CD4-positive, alpha-beta T cell treated with Interleukin-4 for 4 hours (primary cell): ENCODE measurements at places on chromosomes 12 and 14.
A peak's percentile ranks its signal among the peaks of the same experiment; 100 is the strongest.

DNA sequence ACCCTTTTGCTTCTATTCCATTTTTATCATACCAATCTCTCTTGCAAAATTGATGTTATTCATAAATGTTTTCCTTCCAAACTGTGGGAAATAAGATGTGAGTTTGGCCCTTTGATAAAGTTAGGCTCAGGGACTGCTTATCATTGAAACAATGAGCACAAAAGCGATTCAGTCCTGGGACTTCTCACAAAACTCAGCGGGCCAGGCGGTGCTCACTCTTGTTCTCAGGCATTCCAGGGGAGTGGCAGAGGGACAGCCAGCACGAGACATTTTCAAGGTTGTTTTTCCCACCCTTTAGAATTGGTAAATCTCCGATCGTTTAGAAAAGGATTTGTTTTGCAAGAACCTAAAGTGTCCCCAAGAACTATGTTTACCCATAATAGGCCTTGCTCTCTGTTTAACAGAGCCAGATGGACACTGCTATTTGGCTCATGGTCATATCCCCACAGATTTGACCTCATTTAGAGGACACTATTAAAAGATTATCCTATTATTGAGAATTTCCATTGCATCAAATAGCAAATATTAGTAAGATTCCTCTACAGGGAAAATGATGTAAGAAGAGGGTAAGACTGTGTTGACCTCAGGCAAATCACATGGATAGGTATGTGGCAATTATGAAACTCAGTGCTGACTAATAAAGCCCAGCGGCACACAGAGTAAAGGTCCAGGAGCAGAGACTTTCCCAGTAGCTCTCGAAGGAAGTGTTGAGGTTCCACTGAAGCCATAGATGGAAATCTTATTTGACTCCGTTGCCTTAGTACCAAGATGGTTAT lies 102.7 kb upstream of the USP44 start:
- DNase-seq: no peak

- no peak for DNase-seq
Measured at GRCh38 chr14:100143934-100144333, 15.5 kb downstream of the DEGS2 start.

GRCh38 chr12:94516985-94517384 lies 57.3 kb upstream of the CEP83 start:
- DNase-seq: no peak

GRCh38 chr12:82852529-82852928 lies 165.8 kb downstream of the TMTC2 start:
- DNase-seq: no peak

DNA sequence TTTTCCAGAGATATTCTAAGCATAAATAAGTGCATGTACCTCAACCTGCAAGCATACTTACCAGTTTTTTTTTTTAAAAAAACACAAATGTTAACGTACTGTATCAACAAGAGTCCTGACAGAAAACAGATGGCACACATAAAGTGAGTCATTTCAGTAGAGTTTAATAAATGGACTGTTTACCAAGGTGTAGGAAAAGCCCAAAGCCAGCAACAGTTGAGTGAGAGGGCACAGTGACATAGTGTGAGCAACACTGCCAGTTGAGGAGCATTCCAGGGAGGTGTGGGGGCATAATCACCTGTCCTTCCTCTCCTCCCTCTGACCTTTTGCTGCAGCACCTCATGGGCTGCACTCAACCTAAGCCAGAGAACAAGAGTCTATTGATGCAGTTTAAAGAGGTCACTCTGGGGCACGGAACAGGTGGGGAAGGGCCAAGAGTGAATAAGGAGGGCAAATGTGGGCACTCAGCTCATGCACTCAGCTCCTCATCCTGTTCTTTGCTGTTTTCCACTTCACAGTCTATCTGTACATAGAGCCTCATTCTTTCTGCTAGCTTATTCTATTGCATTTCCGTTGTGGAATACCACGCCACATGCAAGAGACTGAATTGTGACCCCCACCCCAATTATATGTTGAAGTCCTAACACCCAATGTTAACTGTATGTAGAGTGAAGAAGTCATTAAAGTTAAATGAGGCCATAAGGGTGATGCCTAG lies 29.3 kb downstream of the DHRS2 start:
- DNase-seq: no peak

GRCh38 chr14:68815298-68816182 lies 22.7 kb upstream of the ZFP36L1 start:
- DNase-seq: peak; percentile 37

DNA sequence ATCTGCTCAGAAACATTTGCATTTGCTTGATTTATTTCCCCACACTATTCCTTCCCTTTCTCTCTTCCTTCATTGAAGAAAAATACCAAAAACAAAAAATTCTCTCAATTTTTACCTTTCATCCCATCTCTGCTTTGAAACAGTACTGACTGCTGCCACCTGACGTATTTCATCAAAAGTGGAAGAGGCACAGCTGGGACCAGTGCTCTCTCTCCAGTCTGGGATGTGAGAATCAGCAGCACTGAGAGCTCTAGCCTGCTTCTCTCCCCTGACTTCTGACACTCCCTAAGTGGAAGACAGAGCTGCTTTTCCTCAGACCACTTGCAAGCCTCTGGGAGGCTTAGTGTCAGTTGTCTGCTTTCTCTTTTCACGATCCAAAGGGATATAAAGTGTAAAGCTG lies 36.9 kb downstream of the TTLL5 start:
- DNase-seq: no peak

DNA sequence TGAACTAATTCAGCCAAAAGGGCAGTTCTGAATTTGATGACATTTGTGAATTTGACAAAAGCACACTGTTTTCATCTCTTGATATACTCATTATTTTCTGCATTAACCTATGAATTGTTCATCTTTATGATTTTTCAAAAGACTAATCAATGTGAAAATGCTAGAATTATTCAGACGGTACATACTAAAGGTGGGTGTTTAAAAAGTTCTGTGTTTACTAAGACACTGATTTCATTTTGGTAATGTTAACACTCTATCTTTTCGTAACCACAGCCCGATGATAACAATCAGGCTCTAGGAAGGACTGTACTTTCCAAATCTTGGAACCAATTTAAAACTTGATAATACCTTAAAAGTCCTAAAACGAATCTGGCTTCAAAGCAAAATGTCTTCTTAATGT lies 9.4 kb downstream of the AKAP5 start:
- no peak for DNase-seq

GRCh38 chr12:43501703-43502102 lies 50.3 kb downstream of the ADAMTS20 start:
- no peak for DNase-seq

- no peak for DNase-seq
Measured at GRCh38 chr14:75496755-75497154, 25.5 kb upstream of the BATF start.

DNA sequence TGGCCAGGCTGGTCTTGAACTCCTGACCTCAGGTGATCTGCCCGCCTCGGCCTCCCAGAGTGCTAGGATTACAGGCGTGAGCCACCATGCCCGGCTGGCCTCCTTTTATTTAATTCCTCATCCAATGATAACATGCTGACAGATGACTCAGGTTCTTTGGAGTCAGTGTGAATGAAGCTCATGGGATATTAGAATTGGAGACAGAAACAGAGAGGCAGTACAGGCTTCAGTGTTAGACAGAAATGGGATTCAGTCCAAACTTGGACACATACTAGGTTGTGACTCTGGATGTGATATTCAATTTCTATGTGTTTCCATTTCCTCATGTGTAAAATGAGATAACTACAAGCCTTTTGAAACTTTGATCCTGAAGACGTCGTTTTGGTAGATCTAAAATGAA lies 47.3 kb downstream of the PDE3A start:
- no peak for DNase-seq

DNA sequence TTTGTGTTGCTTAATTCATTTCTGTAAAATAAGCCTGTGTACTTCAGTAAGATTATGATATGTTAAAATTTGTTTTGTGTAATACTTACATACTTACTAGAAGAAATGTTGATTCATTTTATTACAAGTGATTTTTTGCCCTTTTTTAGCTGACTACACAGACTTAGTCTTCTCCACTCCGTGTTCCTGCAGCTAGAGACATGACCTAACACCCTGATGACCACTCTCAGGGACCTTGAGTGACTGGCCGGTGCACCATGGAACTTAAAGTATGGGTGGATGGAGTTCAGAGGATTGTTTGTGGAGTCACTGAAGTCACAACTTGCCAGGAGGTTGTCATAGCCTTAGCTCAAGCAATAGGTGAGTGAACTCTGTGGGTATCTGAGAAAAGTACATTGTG lies 69.8 kb downstream of the BHLHE41 start:
- no peak for DNase-seq

DNA sequence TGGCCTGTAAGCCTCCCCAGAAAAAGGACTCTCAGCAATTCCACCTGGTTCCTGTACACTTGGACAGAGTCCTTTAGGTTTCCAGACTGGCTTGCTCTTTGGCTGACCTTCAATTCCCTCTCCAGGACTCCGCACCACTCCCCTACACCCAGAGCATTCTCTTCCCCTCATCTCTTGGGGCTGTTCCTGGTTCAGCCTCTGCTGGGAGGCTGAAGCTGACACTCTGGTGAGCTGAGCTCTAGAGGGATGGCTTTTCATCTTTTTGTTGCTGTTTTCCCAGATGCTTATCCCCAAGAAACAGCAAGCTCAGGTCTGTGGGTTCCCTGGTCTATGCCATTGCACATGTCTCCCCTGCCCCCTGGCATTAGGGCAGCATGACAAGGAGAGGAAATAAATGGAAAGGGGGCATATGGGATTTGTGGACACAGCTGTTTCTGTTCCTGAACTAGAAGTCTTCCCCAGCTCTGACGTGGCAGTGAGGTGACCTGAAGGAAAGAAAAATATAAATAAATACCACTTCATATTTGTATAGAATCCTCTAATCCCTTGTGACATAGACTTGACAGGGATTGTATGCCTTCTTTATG lies 1.3 kb downstream of the RNASE7 start:
- no peak for DNase-seq

GRCh38 chr12:125983094-125983783 lies 918.0 kb downstream of the AACS start:
- no peak for DNase-seq

DNA sequence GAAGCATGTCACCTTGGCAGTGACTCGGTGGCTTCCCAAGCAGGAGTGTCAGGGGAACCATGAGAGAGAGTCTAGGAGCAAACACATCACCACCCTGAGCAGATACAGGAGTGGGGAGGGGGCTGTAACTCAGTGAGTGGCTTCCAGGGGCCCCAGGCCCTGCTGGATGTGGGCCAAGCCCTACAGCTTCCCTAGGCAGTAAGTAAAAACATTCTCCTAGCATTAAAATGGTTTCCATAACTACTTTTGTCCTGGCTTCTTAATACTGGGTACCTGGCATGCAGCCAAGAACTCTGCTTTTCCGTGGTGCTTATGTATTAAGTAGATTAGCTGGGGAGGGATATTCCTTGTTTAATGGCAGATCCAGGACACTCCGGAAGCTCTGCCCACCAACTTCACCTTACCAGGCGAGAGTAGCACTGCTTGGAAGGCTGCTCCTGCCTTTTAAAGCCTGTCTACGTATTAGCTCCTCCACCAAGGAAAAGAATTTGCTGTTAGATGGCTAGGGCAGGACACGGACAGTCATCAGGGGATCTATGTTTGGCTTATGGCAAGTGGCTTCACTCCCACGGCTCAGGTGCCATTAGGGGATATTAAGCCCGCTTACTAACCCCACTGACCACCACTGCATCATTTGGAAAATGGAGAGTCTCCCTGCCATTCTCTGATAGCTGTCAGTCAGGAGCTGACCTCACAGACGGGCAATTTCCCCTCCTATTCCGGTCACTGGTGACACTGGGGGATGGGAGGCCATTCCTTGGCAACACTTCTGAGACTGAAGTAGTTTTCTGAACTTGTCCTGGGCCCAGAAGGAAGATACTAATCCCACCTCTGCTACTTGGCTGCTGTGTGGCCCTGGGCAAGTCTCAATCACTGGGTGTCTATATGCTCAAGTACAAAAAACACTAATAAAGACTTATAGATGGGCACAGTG lies 22.8 kb downstream of the OTUB2 start:
- DNase-seq: no peak

GRCh38 chr12:129610601-129611120 lies 293.2 kb downstream of the TMEM132D start:
- no peak for DNase-seq

GRCh38 chr12:49553512-49554088 lies 14.3 kb downstream of the MCRS1 start:
- DNase-seq: peak; percentile 53

DNA sequence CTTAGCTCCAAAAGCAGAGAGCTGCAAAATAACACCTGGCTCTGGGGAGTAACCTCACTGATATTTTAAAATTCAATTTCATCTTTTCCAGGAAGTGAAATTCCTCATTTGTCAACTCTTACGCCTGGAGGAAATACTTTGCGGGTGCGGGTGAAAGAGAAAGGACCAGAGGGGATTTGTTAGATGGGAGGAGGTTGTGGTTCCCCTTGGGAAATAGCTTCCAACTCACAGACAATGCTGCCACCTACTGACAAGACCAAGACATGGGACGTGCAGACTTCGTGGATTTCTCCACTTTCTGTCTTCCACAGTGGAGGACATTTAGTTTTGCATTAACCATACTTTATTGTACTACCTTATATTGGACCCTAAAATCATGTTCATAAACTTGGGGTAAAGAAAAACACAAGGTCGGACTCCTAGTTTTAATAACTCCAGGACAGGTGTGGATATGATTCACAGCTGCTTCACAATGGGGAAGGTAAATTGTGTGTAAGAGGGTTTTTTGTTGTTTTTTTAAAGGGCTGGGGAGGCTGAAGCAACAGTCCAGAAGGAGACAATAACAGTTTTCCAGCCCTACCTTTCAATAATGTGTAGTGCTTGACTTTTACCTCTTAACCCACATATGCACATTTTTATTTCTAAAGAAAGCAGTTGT lies 10.8 kb downstream of the FBXL14 start:
- DNase-seq: peak; percentile 74
